Eye (tissue), 1 donor: ENCODE measurements at places on chromosomes 6 and 20.
A peak's percentile ranks its signal among the peaks of the same experiment; 100 is the strongest.

DNA sequence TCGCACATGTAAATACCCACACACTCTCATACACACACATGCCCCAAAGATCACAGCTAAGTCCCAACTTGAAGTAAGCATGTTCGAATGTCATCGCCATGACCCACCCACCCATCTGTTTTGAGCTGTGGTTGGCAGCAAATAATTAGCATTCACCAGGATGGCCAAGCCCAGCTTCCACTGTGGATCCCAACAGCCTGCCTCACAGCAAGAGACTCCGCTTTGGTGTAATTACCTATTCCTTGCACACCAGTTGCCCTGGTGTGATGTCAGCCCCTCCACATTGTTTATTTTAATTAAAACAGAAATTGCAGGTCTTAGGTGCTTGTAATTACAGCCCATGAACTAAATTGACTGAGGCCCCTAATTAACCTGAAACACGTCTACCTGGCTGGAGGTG is 81.1 kb downstream of the MAFB start:
- no peak for DNase-seq

DNA sequence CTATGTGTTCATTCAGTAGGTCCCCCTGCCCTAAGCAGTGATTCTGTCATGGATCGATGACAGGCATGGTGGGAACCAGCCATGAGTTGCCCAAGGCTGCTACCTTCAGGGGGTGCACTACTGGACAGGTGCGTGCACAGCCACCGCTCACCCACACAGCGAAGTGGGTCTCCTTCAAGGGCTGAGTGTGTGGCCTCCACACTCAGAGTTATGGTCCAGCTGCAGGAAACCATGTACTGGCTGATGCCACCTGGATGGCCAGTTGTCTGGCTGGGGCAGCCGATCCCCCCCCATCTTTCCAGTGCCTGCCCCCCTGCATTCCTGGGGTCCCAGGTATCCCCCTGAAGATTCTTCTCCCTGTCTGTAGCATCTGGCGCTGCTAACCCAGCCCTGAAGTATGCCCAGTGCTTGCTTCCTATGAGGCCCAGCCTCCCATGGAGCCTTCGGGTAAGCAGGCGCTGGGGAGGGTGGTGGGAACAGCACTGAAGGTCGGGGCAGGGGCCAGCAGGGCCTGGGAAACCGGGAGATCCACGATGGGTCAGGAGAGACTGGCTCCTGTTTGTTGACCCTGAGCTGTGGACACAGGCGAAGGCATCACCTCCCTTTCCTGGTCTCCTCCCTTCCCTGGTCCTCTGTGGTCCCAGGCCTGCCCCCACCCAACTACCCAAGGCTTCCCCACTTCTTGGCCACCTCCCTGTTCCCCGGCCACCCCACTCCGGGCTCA is 106.0 kb downstream of the VEGFA start:
- no peak for DNase-seq

DNA sequence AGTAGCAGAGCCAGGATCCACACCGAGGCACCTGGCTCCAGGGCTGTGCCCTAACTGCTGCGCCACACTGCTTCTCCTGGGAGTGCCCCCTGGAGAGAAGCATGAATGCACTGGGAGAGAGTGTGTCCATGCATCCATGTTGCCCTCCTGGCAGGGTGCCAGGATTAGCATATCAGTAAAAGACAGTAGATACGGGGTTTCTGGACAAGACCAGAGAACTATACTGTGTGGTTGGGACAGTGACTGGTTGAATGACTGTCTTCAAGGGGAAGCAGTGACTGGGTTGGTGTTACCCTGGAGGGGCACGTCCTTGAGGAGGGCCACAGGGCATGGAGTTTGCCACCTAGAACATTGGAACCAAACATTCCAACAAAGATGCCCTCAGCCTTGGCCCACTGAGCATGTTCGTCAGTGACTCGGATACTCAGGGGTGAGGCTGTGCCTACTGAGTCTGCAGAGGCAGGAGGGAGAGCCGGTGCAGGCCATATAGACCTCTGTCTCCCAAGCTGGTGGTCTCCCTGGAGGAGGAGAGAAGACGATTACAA is 288.8 kb downstream of the CDC5L start:
- DNase-seq: no peak

DNA sequence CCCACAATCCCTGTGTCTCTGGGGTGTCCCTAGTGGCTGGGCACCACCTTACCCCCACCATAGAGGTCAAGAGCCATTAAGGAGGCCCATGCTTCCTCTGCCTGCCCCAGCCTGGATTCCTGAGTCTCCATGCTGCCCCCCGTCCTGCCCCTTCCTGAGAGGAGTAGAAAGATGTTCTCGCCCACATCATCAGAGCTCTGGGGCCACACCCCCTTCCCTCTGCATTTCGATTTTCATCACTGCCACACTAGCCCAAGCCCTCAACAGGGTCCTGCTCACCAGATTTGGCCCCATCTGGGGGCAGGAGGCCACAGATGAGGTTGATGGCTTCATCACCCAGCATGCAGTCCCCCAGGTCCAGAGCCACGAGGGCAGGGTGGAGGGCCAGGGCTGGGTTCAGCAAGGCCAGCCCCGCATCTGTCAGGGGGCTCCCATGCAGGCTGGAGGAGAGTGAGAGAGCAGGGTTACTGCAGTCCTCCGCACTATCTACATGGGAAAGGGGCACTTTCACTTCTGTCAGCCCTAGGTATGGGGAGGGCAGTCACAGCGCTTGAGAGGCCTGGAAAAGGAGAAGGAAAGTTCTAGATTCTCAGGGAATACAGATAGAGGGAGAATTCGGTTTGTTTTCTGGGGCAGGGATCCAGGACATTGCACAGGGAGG is 1.5 kb downstream of the LRRC73 start:
- no peak for DNase-seq

DNA sequence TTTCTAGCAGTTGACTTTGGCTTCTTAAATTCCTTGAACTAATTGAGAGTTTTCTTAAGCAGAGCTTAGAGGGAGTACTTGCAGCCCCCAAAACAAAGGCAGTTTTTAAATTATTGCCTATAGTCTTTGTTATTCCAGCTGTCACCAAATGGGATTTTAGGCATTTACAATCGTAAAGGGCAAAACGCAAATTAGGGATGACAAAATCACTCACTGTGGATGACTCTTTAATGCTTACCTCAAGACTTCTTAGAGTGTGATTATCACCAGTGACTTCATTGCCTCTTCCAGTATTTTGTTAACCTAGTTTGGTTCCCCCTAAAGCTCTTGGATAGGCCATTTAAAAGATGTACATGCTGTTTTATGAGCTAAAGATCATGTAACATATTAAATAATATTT is 126.8 kb downstream of the LRRC1 start:
- no peak for DNase-seq

GRCh38 chr6:118902726-118903125 is 8.8 kb downstream of the ASF1A start:
- no peak for DNase-seq

DNA sequence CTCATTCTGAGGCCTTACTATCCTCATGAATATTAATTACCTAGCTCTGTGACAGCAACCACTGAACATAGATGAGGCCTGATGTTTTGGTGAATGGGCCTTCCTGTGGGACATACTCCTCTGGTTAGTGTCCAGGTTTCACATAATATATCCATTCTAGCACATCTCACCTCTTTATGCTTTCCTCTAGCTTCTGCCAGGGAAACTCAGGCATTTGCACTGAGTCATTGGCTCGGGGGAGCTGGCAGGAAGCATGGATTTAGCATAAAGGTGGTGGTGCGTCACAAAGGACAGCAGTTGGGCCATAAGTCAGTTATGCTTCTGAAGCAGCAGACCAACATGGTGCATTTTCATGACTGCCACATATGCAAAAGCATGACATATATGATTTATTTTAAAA is 37.5 kb upstream of the TMEM170B start:
- DNase-seq: no peak

DNA sequence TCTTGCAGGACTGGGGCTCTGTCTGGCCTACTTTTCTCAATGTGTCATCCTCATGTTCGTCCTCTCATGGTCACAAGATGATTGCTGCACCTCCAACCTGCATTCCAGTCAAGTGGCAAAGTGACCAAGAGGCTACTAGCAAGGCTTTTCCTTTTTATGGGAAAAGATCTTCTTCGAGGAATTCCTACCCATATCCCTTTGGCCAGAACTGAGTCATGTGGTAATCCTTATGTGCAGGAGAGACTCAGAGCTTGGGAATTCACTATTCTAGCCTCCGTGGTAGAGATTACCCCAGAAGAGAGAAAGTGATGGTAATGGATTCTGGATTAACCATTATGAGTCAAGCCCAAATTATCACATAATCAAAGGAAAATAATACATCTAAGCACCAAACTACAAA is 162.7 kb downstream of the KCNQ5 start:
- DNase-seq: no peak

DNA sequence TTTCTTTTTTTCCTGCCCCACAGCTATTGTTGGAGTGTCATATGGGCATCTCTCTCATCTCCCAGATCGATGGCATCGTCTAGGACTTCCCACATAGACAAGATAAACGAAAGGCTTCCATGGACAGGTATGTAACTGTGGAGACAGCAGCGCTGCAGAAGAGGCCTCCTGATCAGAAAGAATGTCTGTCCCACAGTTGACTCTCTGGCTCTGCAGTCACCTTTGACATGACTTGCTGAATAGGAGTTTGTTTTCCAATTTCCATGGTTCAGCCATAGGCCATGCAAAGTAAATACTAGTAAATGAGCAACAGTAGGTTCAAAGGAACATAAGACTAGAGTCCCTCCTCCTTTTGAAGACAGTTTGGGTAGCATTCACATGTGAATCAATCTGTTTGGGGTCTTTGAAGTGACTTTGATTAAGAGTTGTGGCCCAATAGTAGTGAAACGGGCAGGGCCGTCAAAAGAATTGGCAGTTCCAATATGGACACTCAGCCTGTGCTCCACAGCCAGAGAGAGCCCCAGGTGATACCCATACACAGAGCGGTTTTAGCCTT is 134.7 kb upstream of the IFNGR1 start:
- DNase-seq: no peak

DNA sequence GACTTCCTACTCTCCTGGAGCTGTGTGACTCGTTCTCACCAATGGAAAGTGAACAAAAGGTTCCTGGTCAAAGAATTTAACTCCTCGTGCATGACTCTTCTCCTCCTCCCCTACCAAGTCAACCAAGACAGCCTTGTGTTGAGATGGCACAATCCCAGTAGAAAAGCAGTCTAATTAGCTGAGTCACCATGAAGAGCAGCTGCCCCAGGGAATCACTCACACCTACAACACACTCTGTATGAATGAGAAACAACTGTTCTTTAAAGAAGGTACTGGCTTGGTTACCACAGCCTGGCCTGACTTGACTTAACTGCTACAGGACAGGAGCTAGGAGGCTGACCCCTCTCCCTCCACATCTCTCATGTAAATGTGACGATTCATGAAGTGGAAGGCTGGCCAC is 2.9 kb upstream of the HLA-DOB start:
- no peak for DNase-seq

GRCh38 chr6:18100296-18100695 is 22.2 kb downstream of the NHLRC1 start:
- no peak for DNase-seq

DNA sequence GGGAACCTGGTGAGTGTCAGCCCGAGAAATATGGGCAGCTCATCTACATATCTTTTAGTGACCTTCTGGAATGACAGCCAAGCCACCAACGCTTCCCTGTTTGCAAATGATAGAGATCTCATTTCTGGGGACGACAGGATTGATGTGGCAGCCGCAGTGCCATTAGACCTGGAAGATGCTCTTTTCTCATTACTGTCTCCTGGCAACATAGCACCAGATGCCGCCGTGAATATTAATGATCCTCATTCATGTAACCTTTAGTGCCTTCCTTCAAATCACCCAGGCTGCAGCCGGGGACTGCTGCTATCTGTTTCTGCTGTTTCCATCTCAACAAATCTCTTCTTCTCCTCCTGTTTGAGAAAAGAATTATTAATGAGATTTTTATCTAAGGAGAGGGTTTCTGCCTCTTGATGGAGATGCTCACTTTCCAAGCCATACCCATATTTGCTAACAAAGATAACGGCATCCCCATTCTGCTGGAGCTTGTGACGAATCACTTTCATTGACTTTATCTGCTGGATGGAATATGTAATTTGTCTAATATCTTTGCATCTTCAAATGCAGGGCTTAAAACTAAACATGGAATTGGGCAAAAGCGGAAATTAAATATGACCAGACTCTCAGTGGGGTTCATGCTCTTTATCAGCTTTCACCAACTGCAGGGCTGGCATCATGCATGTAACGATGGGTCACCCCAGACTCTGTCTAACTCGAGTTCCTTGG is 74.8 kb upstream of the KIF16B start:
- DNase-seq: peak; percentile 62

- no peak for DNase-seq
Measured at GRCh38 chr20:10708351-10709185, 34.8 kb upstream of the JAG1 start.

DNA sequence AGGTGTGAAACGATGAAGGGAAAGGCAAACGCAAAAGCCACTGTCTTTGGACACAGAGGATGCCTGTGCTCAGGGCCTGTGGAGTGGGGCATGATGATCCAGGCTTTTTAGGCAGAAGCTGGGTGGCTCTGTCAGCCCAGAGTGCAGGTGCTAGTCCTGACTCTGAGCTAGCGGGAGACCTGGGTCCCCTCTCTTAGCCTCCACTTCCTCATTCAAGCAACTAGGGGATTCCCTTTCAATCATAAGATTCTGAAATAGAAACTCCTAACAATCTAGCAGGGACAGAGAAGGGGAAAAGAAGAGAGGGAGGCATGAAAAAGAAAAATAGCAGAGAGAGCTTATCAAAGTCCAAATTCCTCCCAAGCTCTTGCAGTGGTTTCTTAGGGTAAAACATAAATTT is 7.6 kb upstream of the HIVEP2 start:
- no peak for DNase-seq

- peak; percentile 55 for DNase-seq
Measured at GRCh38 chr6:41561931-41562911, 16.0 kb downstream of the FOXP4 start.

- peak; percentile 75 for DNase-seq
Measured at GRCh38 chr20:56328861-56329260, 29.9 kb upstream of the FAM210B start.

GRCh38 chr6:121647905-121648304 is 212.5 kb downstream of the GJA1 start:
- DNase-seq: no peak

DNA sequence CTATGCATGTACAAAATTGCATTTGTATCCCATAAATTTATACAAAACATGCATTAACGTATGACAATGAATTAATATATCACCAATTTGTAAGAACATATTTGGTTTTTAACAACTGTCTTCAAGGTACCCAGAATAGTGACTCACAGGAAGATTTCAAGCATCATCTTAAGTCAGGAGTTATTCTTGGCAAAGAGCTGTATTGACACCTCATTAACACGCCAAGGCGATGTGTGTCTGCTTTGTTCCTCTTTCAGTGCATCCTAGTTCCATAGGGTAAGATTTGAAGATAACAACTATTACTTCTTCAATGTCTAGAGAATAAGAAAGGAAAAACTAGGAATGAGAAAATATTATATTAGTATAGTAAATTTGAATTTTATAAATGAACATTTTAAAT is 35.8 kb upstream of the TPD52L1 start:
- DNase-seq: no peak
